Activated CD8-positive, alpha-beta memory T cell treated with anti-CD3 and anti-CD28 coated beads for 48 hours (primary cell): ENCODE measurements at places on chromosomes 1 and 21.

GRCh38 chr1:187763976-187764375 is 935.2 kb downstream of the PLA2G4A start:
- no peak for DNase-seq

DNA sequence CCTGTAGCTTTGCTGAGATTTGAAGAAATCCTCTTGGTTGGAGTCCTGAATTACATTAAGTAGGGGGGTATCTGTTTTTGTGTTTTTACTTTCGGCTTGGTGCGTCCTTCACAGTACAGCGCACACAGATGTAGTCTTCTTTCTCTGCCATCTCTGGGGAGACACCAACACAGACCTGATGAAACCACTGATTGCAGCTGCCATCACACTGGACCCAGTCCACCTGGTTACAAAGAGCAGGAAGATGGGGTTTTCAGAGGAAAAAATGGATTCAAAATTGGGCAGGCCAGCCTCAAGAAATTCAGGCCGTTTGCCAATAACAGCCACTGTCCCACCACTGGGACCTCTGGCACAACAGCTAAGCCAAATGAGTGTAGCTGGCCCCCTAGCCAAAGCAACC is 18.7 kb upstream of the SYT2 start:
- no peak for DNase-seq

DNA sequence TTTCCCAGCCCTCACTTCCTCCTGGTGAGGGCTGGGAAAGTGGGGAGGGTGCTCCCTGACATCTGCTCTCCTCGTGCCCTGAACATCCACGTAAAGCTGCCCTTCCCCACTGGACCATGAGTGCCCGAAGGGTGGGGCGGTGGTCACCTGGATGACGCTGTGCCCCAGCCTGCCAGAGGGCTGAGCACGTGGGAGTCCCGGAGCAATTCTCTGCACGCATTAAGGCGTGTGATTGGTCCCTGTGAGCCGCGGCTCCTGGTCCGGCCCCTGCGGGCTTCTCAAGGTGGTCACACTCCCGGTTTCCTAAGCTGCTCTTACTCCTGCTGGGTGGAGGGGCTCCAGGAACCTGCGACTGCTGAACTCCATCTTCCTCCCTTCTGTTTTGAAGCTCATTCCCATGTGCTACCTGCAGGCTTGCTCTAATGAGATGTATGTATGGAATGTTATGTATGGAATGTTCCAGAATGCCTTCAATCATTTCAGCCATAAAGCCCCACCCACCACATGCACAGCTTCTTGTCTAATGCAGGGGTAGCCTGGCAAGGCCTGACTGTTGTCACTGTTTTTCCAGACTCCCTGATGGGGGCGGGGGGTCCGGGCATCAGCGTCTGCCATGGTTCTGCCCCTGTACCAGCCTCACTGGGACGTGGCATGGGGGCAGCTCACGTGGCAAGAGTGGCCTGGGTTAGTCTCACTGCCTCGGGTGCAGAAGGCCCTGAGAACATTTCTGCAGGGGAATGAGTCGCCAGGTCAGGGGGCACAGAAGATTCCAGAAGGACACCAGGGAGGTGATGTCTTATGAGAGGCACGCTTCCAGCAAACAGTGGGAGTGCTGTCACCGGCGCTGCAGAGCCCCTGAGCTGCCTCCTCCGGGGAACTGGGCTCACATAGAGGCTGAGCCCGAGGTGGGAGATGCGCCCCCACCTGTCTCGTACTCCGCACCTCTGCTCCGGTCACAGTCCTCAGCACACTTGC is 19.4 kb downstream of the KRTAP10-1 start:
- no peak for DNase-seq

GRCh38 chr1:204624631-204625216 is 60.8 kb downstream of the LRRN2 start:
- DNase-seq, result no peak
